ENCODE measurements at places on chromosomes 12 and 14. TPM values are rescaled to one million over a fixed set of nuclear protein-coding genes. Genes with fewer than 3 reads are reported as not detected.

The HOXC12 gene
- not detected for total RNA-seq

The SERPINA6 gene
- not detected for total RNA-seq

The ARMH4 gene
- total RNA-seq = 1.0 TPM

The CLEC2A gene
- not detected for total RNA-seq

The SUSD6 gene
- total RNA-seq = 14.2 TPM

The KDM2B gene
- total RNA-seq = 19.4 TPM

The TMEM229B gene
- total RNA-seq = 0.19 TPM

The AMN1 gene
- total RNA-seq = 13.0 TPM

The AKAP3 gene
- total RNA-seq = 0.47 TPM

The RIPK3 gene
- total RNA-seq = 3.5 TPM

The LRRK2 gene
- 2.0 TPM for total RNA-seq

The TC2N gene
- total RNA-seq = under 0.01 TPM

The CPNE8 gene
- total RNA-seq = 6.5 TPM

The COPZ1 gene
- total RNA-seq = 96.9 TPM

The PROX2 gene
- total RNA-seq = not detected

The CD69 gene
- 0.28 TPM for total RNA-seq

The TSPAN11 gene
- total RNA-seq = 0.09 TPM

The GPN3 gene
- 19.9 TPM for total RNA-seq

The HCAR2 gene
- not detected for total RNA-seq

The CCDC60 gene
- not detected for total RNA-seq

The SAMD15 gene
- 0.94 TPM for total RNA-seq

The SYCP3 gene
- total RNA-seq = 0.09 TPM

The KLHL33 gene
- not detected for total RNA-seq

The SMIM41 gene
- total RNA-seq = not detected

The RFLNA gene
- total RNA-seq = 32.5 TPM

The PLBD1 gene
- 0.09 TPM for total RNA-seq

The FOXG1 gene
- not detected for total RNA-seq

The SLC17A8 gene
- not detected for total RNA-seq

The GPR137C gene
- 0.94 TPM for total RNA-seq

The TSPAN19 gene
- not detected for total RNA-seq

The PTPRB gene
- 187 TPM for total RNA-seq

The ETFBKMT gene
- total RNA-seq = 2.0 TPM

The FAM222A gene
- total RNA-seq = 0.27 TPM

The TRIM9 gene
- under 0.01 TPM for total RNA-seq

The SAMD4A gene
- total RNA-seq = 45.9 TPM

The AQP5 gene
- 0.09 TPM for total RNA-seq

The TSHR gene
- not detected for total RNA-seq

The CLEC4C gene
- total RNA-seq = not detected

The KRT2 gene
- total RNA-seq = not detected

The CCDC175 gene
- total RNA-seq = not detected

The FLRT2 gene
- total RNA-seq = 34.4 TPM

Data from endothelial cell of coronary artery (primary cell).